ENCODE measurements at places on chromosomes 16 and 17.

GRCh38 chr17:47713980-47714700 lies 18.9 kb upstream of the TBX21 start:
- peaks cover 7% of the 10 kb centered on the region for H3K4me1 ChIP-seq
- no peak overlapping the region for H3K27ac ChIP-seq

DNA sequence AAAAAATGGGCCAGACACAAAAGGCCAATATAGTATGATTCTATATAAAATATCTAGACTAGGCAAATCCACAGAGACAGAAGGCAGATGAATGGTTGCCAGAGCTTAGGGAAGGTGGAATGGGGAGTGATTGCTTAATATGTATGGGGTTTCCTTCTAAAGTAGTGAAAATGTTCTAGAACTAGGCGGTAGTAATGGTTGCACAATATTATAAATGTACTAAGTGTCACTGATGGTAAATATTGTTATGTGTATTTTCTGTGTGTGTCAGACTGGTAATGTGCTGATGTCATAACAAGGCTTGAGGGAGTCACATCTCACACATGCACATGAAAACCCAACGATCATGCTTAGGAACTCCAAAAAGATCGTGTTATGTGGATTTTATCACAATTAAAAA lies 106.9 kb upstream of the SIAH1 start:
- H3K36me3 ChIP-seq, result no peaks in the 10 kb centered on the region
- H3K27ac ChIP-seq, result no peak overlapping the region
- no peak for DNase-seq
- no peaks in the 10 kb centered on the region for H3K4me1 ChIP-seq

- no peaks in the 10 kb centered on the region for H3K4me1 ChIP-seq
- H3K27ac ChIP-seq, result no peak overlapping the region
- no peak overlapping the region for H3K4me3 ChIP-seq
- no peak for DNase-seq
Measured at GRCh38 chr16:54957403-54958166, 26.9 kb downstream of the IRX5 start.

GRCh38 chr17:76867578-76868175 lies 527 bp upstream of the MGAT5B start:
- H3K27ac ChIP-seq, result no peak overlapping the region
- peaks cover 7% of the 10 kb centered on the region for H3K27me3 ChIP-seq
- H3K36me3 ChIP-seq, result peaks cover 12% of the 10 kb centered on the region
- DNase-seq, result no peak
- peaks cover 46% of the 10 kb centered on the region for H3K4me1 ChIP-seq
- no peak overlapping the region for H3K4me3 ChIP-seq

GRCh38 chr17:4304417-4305027 lies 40.7 kb upstream of the ANKFY1 start:
- H3K4me1 ChIP-seq, result peaks cover 4% of the 10 kb centered on the region
- peak; percentile 83 for DNase-seq
- H3K36me3 ChIP-seq, result no peaks in the 10 kb centered on the region
- H3K27ac ChIP-seq, result no peak overlapping the region
- no peaks in the 10 kb centered on the region for H3K27me3 ChIP-seq

- no peak overlapping the region for H3K4me3 ChIP-seq
- peaks cover 4% of the 10 kb centered on the region for H3K4me1 ChIP-seq
- H3K27ac ChIP-seq, result peak overlapping the region; percentile 43
- DNase-seq, result no peak
Measured at GRCh38 chr16:31869511-31870201, 4.0 kb upstream of the ZNF267 start.

DNA sequence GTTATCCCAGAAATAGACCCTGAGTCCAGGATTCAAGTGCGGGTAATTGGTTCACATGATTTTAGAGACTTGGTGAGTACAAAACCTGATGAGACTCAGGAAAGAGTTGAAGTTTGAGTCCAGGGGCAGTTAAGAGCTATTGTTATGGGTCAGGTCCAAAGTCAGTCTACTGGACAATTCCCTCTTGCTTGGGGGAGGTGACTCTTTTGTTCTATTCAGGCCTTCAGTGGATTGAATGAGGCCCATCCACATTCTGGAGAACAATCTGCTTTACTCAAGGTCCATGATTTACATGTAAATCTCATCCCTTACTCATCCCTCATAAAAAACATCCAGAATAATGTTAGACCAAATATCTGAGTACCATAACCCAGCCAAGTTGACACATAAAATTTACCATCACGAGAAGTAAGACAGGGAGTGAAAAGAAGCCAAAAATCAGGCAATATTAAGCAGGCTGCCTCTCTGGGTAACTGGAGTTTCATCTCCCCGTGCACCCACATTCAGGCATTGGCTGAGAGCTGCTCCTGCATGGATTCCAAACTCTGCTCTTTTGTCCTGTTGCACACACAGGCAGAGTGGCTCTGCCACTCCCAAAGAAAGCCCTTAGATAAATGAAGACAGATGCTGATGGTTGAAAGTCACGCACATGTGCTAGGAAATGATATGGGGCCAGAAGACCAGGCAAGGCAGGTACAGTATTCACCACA lies 156.0 kb upstream of the SALL1 start:
- no peaks in the 10 kb centered on the region for H3K4me1 ChIP-seq
- no peak for DNase-seq
- no peaks in the 10 kb centered on the region for H3K27me3 ChIP-seq
- H3K27ac ChIP-seq, result no peak overlapping the region
- H3K4me3 ChIP-seq, result no peak overlapping the region

DNA sequence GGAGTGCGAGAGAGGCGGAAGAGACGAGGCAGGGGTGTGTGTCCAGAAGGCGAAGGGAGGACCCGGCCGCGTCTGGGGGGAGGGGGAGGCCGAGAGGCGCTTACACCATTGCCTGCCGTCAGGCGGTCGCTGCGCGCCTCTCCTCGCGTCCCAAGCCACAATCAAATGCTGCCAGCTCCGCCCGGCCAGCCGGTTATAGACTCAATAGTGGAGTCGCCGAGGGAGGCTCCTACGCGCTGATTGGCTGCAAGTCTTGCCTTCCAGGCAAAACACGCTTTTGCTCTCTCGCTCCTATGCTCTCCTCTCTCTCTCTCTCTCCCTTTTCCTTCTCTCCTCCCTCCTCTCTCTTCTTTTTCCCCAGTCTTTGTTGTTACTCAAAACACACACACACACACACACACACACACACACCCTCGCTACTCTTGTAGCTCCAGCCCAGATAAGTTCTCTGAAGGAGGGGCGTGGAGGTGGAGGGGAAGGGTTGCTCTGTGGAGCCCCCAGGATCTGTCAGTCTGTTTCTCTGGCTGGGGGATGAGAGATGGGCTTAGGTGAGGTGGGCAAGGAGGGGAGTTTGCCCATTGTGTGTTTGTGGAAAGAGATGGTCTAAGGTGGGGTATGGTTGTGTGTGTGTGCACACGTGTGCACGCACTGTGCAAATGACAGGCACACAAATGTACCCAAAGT lies at the start of gene DLX3:
Gene DLX3 (minus strand): TSS at position 170 of the 684 bp plus-strand sequence. CDS start 226 bp downstream, outside the sequence.
- H3K27ac ChIP-seq, result no peak within 1 kb of the TSS
- H3K36me3 ChIP-seq, result no peaks in the 10 kb centered on the region
- H3K4me3 ChIP-seq, result peak within 1 kb of the TSS; percentile 17
- peaks cover 89% of the 10 kb centered on the region for H3K27me3 ChIP-seq
- peaks cover 44% of the 10 kb centered on the region for H3K4me1 ChIP-seq
- DNase-seq, result peak; percentile 29

DNA sequence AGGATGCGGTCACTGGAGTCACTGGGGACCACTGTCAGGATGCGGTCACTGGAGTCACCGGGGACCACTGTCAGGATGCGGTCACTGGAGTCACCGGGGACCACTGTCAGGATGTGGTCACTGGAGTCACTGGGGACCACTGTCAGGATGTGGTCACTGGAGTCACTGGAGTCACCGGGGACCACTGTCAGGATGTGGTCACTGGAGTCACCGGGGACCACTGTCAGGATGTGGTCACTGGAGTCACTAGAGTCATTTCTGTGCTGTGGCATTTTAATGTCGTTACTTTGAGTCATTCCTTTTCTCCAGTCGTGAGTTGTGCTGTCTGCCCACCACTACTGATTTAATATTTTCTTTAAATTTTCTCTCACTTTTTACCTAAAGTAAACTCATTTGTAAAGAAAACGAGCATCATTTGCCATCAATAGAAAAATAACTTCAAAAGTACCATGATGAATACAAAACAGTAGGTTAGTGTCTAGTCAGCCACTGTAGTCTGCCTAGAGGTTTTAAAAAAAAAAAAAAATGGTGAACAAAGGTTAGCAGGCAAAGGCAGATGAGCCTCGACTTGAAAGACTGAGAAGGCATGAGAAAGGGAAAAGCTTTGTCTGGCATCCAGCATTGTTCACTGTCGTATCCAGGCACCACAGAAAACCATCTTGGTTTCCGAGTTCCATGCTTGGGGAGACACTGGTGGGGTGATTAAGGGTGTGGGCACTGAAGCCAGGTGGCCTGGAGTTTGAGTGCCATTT lies 346.6 kb downstream of the SNX29 start:
- no peak overlapping the region for H3K4me3 ChIP-seq
- H3K27me3 ChIP-seq, result no peaks in the 10 kb centered on the region
- H3K27ac ChIP-seq, result no peak overlapping the region

DNA sequence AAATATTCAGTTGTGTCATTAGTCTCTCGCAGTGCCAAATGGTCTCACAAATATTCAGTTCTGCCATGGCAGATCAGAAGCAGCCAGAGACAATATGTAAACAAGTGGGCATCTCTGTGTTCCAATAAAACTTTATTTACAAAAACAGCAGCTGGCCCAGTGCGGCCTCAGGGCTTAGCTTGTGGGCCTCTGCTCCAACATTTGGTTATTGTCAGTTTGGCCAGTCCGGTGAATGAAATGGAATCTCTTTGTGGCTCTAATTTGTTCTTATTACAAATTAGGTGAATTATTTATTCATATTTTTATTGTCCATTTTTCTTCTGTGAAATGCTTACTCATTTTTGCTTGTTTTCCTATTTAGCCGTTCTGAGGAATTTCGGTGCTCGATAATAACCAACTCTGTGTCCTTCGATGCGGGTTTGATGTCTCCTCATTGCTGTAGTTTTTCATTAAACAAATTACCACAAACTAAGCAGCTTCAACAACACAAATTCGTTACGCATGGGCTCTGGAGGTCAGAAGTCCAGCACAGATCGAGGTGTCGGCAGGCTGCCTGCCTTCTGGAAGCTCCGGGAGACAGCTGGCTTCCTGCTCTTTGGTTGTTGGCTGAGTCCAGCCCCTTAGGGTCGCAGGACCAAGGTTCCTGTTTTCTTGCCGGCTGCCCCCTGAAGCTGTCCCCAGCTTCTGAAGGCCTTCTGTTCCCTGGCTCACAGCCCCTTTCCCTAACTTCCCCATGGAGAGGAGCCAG lies 4.1 kb upstream of the SLC38A10 start:
- H3K36me3 ChIP-seq, result peaks cover 3% of the 10 kb centered on the region
- H3K27me3 ChIP-seq, result no peaks in the 10 kb centered on the region
- H3K27ac ChIP-seq, result no peak overlapping the region
- no peak overlapping the region for H3K4me3 ChIP-seq
- DNase-seq, result no peak

DNA sequence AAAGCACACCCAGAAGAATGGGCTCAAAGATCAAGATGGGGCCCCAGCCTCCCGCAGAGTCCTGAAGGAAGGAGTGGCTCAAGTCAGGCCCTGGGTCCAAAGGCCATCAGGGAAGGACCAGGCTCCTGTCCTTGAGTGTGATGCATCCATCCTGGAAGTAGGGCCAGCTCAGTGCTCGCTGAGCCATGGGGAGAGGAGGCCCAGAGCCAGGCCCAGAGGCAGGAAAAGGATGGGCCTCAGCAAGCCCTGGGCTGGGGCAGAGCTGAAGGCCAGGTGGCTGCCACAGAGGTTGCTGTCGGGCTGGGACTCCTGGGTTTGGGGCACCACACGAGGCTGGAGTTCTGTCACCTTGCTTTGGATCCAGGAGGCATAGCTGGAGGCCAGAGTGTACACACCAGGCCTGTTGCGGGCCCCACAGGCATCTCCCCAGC lies 3.7 kb downstream of the PRSS8 start:
- H3K36me3 ChIP-seq, result peaks cover 65% of the 10 kb centered on the region
- no peak overlapping the region for H3K4me3 ChIP-seq
- peaks cover 9% of the 10 kb centered on the region for H3K27me3 ChIP-seq

DNA sequence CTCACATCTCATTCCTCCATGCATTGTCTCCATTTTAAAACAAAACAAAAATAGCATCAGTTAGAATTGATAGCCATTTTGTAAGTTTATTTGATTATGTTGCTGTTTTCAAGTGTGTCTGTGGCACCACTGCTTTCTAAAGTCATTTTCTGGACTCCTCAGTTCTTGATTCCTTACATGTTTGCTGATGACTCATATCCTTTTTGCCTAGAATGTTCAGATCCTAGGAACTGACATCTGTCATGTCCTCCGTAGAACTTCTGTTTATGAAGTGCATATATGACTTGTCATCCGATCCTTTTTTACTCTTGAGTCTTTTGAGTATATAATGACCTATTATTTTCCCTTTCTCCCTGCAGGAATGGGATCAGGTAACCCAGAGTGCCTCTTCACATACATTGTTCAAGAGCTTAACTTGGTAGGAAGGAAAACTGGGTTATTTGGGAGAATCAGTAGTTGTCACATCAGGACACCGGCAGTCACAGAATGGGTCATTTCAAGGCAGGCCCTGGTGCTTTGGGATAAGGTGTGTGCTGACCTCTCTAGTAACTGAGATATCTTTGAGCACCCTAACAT lies 69.2 kb downstream of the MAP2K4 start:
- no peak for DNase-seq
- no peaks in the 10 kb centered on the region for H3K27me3 ChIP-seq
- H3K27ac ChIP-seq, result no peak overlapping the region
- H3K4me3 ChIP-seq, result no peak overlapping the region

GRCh38 chr17:38868817-38869525 lies 887 bp upstream of the LASP1 start:
- peak overlapping the region; percentile 99 for H3K27ac ChIP-seq
- peaks cover 44% of the 10 kb centered on the region for H3K4me1 ChIP-seq
- no peaks in the 10 kb centered on the region for H3K27me3 ChIP-seq
- H3K4me3 ChIP-seq, result peak overlapping the region; percentile 100

DNA sequence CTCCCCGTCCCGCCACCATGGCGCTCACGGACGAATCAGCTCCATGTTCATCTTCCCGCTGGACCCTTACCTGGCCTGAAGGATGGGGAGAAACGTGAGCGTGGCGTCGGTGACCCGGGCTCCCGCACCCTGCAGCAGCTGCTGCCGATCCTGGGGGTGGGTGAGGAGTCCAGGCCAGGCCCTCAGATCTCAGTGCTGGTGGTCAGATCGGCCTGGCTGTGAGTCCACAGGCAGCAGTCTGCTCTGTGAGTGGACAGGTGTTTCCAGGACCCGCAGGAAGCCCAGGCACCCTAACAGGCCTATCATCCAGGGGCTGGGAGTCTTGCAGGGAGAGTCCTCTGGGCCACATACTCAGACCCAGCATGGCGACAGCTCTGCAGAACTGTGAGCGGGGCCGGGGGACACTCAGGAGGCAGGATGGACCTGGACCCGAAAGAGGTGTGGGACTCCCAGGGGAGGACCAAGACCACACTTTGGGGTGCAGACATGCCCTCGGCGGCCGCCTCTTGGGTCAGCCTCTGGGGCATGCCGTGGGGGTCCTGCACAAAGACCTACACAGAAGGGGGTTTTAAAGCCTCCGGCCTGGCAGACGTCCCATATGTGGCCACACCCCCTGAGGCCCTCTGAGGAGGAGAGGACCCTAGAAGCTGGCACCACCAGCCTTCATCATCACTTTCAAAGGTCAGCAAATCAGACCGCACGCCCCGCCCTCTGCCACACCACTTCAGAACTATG lies 27.2 kb upstream of the ZNF469 start:
- peaks cover 46% of the 10 kb centered on the region for H3K4me1 ChIP-seq
- DNase-seq, result no peak
- no peaks in the 10 kb centered on the region for H3K36me3 ChIP-seq
- no peak overlapping the region for H3K4me3 ChIP-seq
- H3K27me3 ChIP-seq, result no peaks in the 10 kb centered on the region
- H3K27ac ChIP-seq, result no peak overlapping the region
